ENCODE measurements at places on chromosomes 7 and 10. TPM values are rescaled to one million over a fixed set of nuclear protein-coding genes. Genes with fewer than 3 reads are reported as not detected.

HTR5A gene
- not detected for total RNA-seq

RHOBTB1 gene
- total RNA-seq = 13.0 TPM

TYW1B gene
- total RNA-seq = 3.1 TPM

MYOZ1 gene
- total RNA-seq = 0.38 TPM

HOXA9 gene
- total RNA-seq = not detected

- DNase-seq = no peak
Observed at GRCh38 chr7:66964411-66964810, 31.0 kb downstream of the SBDS start.

DNA sequence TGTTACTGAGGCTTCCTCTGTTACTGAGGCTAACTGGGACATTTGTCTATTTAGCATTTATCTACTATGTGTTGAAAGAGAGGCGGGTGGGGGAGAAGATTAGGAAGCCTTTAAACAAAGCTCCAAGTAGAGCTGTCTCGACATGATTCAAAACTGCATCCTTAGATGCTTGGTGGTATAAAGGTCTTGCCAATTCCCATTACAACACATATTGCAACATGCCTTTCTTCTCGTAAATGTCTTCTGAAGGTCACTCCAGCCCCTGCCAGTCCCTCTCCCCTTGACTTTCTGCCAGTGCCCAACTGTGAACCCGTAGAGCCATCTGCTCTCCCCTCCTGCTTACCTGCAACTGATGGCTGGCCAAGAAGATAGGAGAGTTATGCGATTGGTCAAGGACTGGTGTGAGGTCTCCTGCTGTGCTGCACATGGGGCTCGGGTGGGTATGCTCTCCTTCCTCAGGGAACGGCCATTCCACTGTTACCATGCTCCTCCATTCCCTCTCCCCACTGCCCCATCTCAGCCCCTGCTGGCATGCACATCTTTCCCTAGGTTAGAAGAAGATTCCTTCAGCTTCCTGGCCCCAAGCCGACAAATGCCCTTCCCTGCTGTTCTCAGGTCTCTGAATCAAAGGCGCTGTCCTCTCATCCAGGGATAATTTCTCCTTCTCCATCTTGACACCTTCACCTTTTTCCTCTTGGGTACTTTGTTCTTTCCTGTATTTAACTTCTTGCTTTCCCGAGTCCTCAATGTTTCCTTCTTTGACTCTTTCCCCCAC lies 43.6 kb upstream of the ZNF32 start:
- DNase-seq = no peak

GRCh38 chr7:70492625-70493024 lies 639.3 kb upstream of the GALNT17 start:
- DNase-seq = no peak

DNA sequence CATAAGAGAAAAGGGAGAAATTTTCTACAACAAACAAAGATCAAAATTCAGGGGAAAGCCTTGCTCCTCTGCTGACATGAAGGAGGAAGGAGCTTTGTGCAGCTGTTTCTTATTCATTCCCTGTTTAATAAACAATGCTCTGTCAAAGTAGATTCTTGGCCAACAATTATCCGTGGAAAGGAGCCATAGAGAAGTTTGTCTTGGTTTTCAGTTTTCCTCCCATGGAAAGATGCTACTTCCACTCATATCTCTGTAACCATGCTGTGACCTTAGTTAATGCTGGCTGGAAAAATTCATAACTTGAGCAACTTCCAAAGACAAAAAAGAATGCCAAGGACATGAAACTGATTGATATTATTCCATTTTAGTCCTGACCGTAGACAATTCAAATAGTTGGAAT lies 8.1 kb downstream of the DDC start:
- no peak for DNase-seq

DNA sequence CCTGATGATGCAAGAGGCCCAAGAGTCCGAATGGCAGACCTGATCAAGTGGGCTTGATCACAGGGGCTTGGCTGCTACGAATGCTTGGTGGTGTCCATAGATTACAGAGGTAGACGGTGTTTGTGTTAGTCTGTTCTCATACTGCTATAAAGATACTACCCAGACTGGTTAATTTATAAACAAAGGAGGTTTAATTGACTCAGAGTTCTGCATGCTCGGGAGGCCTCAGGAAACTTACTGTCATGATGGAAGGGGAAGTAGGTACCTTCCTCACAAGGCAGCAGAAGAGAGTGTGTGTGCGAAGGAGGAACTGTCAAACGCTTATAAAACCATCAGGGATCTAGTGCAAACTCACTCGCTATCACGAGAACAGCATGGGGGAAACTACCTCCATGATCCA lies 268.9 kb upstream of the KLF6 start:
- DNase-seq = no peak

DNA sequence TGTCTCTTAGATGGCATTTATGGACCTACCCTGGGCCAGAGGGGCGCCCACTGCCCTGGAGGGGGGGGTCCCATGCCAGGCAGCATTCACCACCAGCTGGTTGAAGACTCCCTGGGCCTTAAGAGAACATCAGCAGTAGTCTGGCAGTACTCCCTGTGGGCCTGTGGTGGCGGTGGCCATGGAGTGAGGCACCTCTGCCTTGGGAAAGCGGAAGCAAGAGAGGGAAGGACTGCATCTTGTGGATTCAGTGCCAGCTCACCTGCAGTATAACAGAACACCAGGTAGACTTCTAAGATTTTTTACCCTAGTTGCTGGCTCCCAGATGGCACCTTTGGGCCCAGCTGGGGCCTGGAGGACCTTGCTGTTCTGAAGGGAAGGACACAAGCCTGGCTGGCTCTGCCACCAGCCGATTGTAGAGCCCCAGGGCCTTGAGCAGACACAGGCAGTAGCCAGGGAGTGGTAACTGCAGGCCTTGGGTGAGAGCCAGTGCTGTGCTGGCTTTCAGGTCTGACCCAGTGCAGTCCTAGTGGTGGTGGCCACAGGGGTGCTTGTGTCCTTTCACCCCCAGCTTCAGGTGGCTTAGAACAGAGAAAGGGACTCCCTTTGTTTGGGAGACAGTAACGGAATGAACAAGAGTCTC lies 15.8 kb downstream of the PLAC9 start:
- peak; percentile 35 for DNase-seq

DNA sequence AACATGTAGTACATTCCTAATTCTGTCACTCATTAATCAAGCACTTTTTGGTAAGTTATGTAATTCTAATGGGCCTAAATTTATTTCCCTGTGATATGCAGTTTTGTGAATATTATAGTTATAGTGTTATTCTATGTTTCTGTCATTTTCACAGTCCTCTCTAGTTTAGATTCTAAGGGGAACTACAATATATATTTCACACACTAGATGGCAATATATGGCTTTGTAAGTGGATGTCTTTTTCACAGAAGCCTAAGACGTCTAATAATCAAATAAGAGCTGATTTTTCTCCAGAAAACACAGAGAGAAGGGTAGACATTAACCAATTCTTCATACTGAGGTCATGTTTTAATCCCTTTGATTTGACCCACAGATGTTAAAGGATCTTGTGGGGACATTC lies 18.0 kb downstream of the RNLS start:
- DNase-seq = no peak

GRCh38 chr10:112385201-112385600 lies 11.3 kb downstream of the ACSL5 start:
- DNase-seq = no peak

DNA sequence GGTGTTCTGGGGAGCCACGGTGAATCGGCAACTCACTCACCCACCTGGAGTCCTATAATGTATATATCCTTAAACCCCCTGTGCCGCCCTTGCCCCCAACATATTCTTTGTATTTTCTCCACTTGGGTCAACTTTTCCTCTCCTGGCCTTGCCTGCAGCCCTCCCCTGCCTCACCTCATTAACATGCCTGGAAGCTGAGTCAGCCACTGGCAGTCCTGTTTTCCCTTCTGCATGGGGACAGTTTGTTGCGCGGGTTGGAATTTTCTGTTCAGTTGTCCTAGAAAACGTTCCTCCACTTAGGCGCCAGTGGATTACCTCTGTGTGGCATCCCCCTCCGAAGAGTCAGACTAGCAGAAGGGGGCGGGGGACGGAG lies 97.4 kb downstream of the C10orf105 start:
- DNase-seq = no peak

DNA sequence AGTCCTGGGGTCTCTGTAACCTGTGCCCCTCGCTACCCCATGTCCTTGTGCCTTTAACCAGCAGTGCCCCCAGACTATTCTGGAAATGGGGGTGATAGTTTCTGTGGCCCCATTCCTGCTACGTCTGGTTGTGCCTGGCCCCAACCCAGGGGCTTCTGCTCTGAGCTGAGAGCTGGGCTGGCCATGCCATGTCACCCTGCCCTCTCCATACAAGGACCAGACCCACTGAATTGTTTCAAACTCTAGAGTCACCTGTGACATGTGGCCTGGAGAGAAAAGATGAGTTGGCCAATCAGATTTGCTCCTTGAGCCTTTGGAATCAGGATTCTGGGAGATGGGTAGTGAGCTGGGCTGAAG lies 108.6 kb downstream of the GRK5 start:
- no peak for DNase-seq

- DNase-seq = peak; percentile 91
Observed at GRCh38 chr10:24415455-24416125, 206.7 kb downstream of the KIAA1217 start.

DNA sequence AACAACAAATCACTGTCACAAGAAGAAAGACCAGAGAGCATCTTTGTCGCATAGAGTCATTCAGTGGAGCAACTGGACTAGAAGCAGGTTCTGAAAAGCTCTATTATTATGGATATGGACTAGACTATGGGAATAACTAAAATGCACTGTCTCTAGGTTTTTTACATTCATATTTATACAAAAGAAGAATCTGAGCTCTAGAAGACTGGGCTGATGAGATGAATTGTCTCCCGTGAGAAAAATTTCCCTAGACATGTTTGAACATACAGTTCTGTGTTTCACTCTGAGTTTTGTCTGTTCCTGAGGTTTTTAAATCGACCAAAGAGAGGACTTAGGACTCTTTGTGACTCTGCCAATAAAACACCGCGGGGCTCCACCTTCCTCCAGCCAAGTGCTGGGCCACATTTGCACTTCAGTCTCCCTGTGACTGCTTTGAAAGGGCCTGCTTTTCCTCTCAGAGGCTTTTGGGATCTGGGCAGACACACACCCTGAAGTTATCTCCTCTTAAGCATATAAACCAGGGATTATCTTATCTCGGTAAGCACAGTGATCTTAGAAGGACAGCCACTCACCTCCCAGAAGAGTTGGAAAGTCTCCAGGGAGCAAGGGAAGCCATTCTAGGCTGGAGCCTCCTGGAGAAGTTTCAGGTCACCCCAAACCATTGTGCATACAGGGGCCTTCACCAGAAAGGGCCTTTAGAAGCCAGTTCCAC lies 101.0 kb upstream of the JCAD start:
- DNase-seq = no peak

- DNase-seq = no peak
Observed at GRCh38 chr7:148882841-148883265, 1.2 kb downstream of the EZH2 start.

DNA sequence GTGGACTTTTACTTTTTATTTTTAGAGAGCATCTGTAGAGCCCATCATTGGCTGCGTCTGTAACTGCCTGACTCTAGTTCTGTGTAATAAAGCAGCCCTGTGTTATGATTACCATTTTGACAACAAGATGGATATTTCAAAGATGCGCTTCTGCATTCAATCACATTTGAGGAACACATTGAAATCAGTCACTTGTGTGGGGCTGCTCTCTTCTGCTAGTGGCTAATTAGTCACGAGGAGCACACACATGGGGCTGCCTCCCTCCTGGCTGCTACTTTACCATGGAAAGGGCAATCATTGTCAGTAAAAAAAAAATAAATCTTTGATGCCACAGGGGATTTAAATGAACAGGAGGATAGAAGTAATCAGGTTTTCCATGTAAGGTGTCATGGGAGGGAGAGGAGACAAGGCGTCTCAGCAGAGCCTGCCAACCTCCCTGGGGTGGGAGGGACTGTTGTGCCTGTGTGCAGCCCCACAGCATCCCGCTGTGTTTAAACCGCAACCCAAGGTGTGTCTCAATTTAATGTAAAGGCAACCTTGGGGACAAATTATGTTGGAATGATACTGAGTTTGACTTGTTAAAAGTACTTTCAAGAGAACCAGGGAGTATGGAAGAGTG lies 205.2 kb upstream of the COBL start:
- DNase-seq = no peak

DNA sequence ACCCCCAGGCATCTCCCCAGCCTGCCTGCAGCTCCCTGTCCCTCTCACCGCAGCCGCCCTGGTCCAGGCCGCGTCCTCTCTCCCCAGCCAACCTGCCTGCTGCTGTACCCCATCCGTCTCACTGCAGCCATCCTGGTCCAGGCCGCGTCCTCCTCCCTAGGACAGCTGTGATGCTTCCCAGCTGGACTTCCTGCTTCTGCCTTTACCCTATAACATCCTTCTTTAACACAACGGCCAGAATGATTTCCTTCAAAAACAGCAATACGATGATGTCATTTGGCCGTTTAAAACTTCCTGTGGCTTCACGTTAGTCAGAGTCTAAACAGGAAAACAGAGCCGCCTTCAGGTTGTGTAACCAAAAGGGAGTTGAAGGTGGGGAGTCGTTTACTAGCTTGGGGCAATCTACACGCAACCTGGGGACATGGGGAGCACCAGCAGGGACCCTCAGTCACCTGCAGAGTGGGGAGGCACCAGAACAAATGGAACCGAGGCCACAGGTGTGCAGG lies 32.2 kb upstream of the ZFAND2A start:
- DNase-seq = no peak

- DNase-seq = no peak
Observed at GRCh38 chr7:22278660-22279059, 78.3 kb downstream of the RAPGEF5 start.

DNA sequence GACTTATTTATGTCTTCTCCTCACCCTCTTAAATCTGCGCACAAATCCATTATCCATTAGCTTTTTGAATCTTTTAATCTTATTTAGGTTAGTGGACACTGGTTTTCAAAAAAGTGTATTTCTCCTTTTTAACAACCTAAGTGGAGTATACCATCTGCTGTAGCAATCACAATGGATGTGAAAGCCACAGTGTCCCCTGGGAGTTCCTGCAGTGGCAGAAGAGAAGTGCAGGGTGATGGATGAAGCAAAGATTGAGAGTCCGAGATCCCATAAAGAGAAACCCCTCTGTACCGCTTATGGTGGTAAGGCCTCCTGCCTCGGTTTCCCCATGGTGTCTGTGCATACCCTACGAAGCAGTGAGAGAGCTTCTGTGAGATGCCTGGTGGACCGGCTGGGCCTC lies 236.4 kb downstream of the COBL start:
- no peak for DNase-seq

Measured in Right ventricle myocardium superior (tissue), 1 donor.